ENCODE measurements at places on chromosomes 6 and 20.
A peak's percentile ranks its signal among the peaks of the same experiment; 100 is the strongest.

- peak; percentile 37 for DNase-seq
Measured at GRCh38 chr6:47335466-47335865, 25.8 kb upstream of the TNFRSF21 start.

DNA sequence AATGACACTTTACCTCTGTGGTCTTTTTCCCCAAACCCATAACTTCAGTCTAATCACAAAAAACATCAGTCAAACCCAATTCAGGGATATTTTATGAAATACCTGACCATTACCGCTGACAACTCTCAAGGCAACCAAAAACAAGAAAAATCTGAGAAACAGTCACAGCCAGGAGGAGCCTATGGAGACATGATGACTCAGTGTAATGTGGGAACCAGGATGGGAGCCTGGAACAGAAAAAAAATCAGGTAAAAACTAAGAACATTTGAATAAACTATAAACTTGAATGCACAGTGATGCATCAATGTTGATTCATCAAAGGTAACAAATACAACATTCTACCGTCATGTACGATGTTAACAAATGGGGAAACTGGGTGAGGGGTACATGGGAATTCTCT lies 84.1 kb upstream of the TSHZ2 start:
- no peak for DNase-seq

DNA sequence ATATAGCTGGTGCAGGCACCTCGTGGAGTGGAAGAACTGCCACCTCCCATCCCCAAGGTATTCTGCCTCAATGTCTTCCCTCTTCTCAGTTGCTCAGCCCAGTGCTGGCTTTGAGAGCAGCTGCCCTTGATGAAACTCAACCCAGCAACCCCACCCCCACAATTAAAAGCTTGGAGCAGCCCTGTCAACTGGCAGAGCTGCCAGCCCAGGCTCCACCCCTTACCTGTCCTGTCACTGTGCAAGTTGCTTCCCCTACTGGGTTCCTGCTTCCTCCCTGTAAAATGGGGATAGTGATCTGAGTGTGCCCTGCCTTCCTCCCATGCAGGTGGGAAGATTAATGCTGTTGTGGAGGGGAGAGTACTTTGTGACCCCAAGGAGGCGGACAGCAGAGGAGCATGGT lies 4.5 kb downstream of the TMEM63B start:
- no peak for DNase-seq

DNA sequence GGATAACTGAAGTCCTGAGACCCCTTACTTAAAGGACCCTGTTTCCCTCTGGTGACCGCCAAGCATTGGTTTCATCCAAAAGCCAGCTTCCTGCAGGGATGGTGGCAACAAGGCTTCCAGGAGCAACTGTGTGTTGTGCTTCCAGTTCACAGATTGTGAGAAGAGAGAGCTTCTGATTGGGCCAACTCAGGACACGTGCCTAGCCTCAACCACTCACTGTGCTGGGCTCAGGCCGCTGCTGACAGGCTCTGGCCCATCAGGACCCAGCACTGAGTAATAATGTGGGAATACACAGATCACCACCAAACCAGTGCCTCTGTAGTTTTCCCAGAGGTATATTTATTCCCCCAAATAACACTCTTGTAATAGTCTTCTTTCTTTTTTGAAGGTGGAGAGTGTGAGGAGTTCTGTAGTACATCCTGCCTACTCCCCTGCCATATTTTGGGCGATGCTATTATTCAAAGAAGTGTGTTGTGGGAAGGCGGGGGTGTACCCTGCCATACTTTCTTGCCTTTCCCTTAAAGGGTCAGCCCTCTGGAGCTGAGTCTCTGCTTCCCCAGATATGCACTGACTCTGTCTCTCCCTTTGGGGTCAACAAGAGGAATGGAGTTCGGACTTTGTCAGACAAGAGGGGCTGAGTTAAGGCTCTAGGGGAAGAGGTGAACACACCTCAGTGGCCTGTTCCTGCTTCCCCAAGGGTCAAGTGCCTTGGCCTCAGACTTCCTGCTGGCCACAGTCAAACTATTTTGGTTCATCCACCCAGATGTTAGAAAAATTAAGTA lies 23.2 kb downstream of the PPP1R16B start:
- DNase-seq: no peak

DNA sequence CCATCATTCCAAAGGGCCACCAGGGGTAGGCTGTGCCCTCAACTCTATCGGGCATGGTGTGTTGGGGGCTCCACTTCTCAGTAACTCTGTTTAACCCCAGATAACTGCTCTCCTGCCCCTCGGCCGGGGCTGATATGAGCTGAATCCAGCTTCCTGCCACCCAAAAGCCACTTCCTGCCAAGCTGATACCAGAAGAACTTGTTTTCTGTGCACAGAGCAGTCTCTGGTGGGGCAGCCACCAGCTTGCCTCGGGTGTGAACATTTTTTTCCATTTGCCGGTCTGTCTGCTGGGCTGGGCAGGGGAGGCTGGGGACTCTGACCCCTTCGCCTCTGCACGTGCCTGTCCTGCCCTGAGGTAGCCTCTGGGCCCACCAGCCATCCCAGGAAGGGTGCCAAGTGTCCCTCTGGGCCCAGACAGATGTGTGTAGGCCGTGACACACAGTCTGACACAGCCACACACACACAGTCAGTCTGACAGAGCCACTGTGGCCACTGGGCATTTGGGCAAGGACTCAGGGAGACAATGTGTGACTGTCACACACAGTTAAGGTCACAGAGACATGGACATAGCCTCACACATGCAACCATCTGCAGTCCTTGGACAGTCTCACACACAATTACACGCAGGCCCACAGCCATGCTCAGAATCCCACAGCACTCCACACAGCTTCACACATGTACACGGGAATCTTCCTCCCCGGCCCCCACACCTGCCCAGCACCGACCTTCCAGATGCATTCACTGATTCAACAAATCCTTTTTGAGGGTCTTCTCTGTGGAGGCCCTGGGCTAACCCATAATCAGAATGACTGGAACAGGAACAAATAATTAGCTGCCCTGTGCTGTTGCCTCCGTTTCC lies 45.1 kb downstream of the NOL4L start:
- no peak for DNase-seq

DNA sequence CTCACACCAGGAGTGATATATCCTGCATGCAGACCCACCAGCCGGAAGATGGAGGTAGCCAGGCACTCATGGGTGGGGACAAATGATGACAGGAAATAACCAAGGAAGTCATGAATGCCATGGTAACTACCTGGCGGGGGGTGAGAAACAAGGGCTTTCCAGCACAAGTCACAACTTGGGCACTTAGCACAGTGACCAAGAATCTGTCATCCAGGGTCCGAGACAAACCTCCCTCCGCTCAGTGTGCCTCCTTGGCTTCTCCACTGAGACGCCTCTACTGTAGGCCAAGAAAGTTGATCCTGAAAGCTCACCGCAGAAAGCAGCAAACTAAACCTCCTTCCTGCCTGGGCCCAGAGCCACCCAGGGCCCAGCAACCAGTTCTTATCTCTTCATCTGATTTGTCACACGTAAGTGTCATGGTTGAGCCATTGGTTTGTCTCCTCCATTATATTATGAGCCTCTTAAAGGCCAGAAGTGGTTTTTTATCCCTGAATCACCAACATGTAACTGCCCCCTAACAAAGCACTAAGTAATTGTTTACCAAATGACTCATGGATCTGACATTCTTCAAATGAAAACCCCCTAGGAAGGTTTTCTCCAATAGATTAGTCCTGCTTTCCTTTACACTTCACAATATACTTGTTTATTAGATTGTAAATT lies 84.3 kb upstream of the TAB2 start:
- DNase-seq: no peak

GRCh38 chr20:39528436-39528835 lies 566.3 kb downstream of the DHX35 start:
- no peak for DNase-seq

- no peak for DNase-seq
Measured at GRCh38 chr6:169415179-169415578, 161.5 kb upstream of the THBS2 start.

DNA sequence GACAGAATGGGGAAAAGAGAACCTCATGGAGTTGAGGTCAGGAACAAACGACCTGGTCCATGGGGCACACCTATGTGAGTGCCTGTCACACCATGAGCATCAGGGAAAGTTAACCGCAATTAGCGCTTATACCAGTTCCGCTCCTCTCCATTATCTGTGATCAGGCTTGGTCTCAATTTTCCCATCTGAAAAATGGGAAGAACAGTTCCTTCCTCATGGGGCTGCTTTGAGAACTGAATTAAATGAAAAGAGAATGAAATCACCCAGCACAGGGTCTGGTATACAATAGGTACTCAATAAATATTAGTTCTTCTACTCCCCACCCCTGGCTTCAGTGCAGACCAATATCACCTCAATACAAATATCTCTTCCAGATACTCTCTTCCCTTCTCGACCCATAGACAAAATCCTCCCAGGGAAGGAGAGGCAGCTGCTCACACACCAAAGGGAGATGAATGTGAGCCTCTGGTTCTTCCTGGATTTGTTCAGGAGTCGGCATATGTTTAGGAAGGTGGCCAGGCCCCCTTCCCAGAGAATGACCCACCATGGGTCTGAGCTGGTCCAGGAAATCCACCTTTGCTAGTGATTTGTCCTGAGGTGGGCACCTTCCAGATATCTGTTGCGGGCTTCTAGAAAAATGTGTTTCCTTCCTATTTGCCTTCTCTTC lies 2.4 kb upstream of the PTGIS start:
- no peak for DNase-seq

DNA sequence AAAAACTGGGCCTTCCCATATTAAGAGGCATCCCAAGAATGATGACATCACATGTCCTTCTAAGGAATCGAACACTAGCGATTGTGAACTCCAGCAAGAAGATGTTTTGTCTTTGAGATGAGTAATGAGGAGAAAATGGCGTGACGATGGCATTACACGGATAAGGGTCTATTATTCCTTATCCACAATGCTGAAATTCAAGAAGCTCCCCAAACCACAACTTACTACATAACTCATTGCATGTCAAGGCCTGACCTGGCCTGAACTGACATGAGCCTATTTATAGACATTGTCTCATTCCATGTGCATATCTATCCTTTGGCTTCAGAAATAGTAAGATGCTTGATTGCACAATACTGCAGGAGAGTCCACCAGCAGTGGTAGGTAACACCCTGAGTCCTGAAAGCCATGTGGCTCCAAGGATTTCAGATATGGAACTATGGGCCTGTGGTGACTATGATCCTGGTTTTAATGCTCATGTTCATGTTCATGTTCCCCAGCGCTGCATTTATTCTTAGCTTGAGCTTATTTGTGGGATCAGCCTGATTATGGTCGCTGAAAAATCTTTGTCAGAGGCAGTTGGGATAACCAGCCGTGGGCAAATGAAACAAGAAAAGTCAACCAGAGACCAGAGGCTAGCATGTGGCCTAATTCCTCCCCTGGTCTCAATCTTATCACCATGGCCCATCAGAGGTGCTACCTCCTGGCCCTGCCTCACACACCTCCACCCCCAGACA lies 183.2 kb upstream of the JARID2 start:
- no peak for DNase-seq

DNA sequence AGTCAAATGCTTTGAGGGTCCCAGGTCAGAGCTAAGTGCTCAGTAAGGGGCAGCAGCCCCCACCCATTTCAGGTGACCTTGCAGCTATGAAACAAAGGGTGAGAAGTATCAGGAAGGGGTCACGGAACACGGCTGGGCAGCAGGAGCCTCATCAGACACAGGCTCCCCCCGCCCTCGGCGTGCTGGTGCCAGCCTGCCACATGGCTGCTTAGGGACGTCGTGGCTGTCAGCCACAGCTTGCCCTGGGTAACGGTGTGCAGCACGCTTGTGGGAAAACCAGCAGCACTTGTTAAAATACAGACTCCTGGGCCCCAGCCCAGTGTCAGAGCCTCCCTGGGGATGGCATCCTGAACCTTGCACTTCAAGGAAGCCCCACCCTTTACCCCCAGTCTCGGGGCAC lies 39.3 kb downstream of the SSR1 start:
- DNase-seq: no peak

- no peak for DNase-seq
Measured at GRCh38 chr20:10171864-10172751, 46.5 kb upstream of the SNAP25 start.

- DNase-seq: no peak
Measured at GRCh38 chr6:119257726-119258125, 91.8 kb downstream of the MAN1A1 start.

GRCh38 chr20:37308086-37309050 lies 18.9 kb downstream of the MANBAL start:
- DNase-seq: peak; percentile 92

DNA sequence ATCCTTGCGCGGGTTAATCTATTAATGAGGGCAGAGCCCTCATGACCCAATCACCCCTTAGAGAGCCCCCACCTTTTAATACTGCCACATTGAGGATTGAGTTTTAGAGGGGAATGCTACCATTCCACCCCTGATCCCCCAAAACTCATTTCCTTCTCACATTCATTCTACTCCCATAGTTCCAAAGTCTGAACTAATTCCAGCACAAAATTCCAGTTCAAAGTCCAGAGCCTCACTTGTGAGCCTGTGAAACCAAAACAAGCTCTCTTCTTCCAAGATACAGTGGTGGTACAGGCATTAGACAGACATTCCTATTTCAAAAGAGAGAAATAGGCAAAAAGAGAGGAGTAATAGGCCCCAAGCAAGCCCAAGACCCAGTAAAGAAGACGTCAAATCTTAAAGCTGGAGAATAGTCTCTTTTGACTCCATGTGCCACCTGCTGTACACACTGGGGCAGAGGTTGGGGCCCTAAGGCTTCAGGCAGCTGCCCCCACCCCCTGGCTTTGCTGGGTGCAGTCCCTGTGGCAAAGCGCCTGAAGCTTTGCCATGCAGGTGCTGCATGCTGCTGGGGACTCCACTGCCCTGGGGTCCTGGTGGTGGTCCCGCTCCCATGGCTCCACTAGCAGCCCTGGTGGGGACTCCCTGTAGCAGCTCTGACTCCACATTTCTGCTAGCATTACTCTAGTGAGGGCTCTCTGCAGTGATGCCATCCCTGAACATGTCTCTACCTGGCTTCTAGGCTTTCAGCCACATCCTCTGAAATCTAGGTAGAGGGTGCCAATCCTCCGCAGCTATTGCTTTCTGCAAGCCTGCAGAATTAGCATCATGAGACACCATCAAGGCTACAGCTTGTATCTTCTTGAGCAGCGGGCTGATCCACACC lies 41.3 kb downstream of the RSPH3 start:
- no peak for DNase-seq

- no peak for DNase-seq
Measured at GRCh38 chr20:8639112-8639778, 429.6 kb upstream of the PLCB4 start.

GRCh38 chr6:100236389-100236788 lies 228.3 kb downstream of the SIM1 start:
- DNase-seq: no peak

GRCh38 chr20:14617123-14617522 lies 279.7 kb upstream of the FLRT3 start:
- no peak for DNase-seq

DNA sequence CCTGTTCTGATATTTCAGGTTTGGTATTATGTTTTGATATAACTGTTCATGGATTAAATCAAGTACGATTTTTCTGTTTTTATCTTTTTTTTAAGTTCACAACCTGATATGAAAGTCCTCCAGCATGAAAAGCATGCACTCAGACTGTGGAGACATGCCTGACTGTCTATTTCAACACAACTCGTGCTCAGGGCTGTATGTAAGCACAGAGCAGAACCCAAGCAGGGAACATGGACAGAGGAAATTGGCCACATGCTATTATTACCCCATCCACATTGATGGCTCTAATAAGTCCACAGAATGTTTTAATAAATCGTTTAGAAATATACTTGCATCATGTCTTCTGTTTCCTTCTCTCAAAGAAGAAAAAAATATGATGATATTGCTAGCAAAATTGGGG lies 730.4 kb downstream of the C6orf118 start:
- DNase-seq: no peak

- DNase-seq: no peak
Measured at GRCh38 chr20:40326784-40327183, 362.3 kb downstream of the MAFB start.

- no peak for DNase-seq
Measured at GRCh38 chr20:61356196-61356595, 104.1 kb downstream of the CDH4 start.

All from GM12864 (cell line).